Anterior cingulate cortex (tissue), 58 donors: ENCODE measurements at places on chromosomes 3 and 15.

- DNase-seq: no peak
Measured at GRCh38 chr15:38190501-38190900, 62.1 kb upstream of the SPRED1 start.

DNA sequence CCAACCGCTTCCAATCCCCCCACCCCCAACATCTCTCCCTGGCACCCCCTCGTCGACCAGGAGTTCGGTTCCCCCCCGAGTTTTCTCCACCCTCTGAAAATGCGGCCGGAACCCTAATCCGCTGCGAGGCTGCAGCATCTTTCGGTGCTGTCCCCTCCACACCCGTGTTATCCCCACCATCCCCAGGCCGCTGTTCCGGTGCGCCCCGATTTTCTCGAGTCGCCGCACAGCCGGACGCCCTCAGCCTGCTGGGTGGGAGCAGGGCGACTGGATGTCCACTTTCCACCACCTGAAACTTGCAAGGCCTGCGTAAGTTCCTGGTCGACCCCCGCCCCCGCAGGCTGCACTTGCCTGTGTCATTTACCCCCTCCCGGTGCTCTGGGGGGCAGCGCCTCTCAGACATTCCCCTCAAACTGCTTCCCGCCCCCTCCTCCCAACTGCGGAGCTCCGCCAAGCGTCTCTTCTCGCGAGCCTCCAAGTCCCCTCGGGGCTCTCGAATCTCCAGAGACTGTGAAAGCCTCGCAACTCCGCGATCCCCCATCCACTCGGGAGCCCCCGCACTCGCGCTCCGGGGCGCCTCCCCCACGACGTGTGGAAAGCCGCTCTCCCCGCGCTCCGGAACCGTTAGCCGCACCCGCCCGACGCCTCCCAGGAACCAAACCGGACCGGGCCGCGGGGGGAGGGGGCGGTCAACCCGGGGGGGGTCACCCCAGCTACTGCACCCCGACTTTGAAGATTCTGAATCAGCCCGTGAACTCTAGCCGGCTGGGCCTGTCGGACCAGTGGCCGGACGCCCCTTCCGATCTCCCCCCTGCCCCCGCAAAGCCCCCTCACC, 566 bp downstream of the ETV5 start:
- DNase-seq: no peak

DNA sequence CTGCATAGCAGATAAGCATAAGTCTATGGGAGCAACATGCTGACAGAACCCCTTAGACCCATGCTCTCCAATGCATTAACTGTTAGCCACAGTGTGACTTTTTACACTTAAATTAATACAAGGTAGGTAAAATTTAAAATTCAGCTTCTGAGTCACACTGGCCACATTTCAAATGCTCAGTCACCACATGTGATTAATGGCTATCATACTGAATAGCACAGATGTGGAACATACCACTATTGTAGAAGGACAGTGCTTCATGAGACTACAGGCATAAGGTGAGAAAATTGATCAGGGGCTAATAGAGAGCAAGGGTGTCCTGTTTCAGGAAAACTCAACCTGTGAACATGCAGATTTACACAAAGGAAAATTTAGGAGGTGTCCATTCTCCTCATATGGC, 357.0 kb upstream of the SEMA6D start:
- DNase-seq: no peak

DNA sequence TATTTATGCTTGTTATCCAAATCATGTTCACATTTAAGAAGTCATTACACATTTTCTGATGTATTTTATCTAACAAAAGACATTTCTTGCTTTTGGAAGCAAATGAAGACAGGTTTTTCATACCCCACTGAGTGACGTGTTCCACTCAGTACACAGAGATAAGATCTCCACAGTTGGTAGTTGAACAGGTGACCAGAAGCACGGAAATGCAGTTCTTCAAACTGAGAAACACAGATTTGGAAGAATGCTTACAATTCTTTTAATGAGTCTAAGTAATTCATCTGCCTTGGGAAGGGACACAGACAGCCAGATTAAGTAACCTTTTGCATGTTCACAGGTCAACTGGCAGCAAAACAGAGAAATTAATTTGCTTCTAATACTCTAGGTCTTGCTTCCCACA, 23.1 kb downstream of the PTX3 start:
- DNase-seq: no peak

GRCh38 chr15:38614621-38615020, 50.0 kb upstream of the RASGRP1 start:
- no peak for DNase-seq

DNA sequence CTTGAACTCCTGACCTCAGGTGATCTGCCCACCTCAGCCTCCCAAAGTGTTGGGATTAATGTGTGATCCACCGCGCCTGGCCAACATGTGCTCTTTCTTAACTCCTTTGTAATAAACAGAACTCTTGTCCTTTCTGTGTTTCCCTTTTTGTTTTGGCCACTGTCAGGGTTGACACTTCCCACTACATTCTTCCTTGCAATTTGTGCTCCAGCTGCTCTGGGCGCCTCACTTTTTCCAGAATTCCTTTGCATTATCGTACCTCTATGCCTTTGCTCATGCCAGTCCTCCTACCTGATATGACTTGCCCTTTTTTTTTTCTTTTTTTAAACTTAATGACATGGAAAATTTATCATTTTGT, 38.8 kb upstream of the SMAD3 start:
- no peak for DNase-seq

DNA sequence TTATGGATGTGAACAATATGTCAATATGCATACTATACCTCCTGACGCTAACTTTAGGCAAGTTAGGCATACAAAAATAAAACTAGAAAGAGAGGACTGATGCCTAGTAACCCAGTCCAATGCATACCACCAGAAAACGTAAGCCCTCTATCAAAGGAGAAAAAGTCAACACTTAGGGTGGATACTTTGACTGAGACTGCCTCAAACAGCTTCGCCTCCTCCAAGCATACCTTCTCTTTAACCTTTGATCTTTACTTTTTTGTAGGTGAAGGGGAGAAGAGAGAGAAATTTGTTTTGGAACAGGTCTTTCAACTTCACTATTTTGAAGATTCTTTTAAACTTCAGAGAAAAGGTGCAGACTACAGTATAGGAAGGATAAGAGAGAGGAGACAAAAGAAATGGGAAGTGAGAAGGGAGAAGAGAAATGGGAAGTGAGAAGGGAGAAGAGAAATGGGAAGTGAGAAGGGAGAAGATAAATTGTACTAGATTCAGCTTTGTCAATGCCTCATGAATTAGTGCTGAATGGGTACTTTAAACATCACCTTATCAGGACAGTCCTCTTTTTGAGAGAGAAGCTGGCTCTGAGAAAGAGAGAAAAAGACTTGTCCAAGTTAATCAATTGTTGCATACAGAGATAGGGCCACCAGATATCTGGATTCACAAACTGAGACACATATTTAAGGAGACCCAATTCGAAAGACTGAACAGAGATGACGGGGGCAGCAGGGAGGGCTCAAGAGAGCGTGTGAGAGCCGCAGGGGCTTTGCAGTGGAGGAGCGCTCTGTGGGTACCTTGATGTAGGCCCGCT, 1.0 kb downstream of the P3H2 start:
- DNase-seq: no peak

GRCh38 chr3:42728668-42729364, 26.2 kb upstream of the HHATL start:
- no peak for DNase-seq

GRCh38 chr3:162019817-162020216, 523.2 kb downstream of the OTOL1 start:
- DNase-seq: no peak

GRCh38 chr3:149959443-149959842, 11.3 kb downstream of the PFN2 start:
- no peak for DNase-seq

DNA sequence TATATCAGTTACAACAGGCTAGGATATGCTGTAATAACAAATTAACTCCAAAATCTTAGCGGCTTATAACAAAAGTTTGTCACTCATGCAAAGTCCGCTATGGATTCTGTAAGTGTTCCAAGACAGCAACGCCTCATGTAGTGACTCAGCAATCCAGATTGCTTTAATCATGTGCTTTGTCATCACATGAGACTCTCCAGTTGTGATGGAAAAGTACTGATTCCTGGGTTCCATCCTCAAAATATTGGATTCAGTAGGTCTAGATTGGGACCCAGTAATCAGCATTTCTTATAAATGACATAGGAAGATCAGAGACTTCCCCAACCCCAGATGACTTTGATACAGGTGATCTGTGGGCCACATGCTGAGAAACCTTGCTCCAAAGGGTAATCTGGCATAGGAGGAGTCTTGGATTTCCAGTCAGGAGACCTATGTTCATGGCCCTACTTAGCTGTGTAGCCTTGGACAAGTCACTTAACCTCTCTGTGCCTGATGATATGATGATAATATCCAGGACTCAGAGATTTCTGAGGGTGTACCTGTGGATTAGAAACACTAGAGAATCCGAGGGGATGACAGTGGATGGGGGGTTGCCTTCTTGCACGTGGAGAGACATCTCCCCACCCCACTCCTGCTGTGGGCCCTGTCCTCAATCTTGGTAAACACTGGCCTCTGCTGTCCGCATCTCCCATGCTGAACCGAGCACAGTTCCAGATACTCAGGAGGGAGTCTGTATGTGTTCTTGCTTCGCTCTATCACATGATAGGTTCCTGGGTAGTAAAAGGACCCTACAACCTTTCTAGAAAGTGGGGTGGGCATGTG, 65.5 kb downstream of the CORO2B start:
- DNase-seq: peak; percentile 23

GRCh38 chr3:174477491-174477890, 381.6 kb upstream of the NAALADL2 start:
- no peak for DNase-seq

GRCh38 chr15:44713006-44713966, 2.0 kb downstream of the B2M start:
- no peak for DNase-seq

GRCh38 chr3:70849911-70850699, 537.7 kb upstream of the MDFIC2 start:
- no peak for DNase-seq

DNA sequence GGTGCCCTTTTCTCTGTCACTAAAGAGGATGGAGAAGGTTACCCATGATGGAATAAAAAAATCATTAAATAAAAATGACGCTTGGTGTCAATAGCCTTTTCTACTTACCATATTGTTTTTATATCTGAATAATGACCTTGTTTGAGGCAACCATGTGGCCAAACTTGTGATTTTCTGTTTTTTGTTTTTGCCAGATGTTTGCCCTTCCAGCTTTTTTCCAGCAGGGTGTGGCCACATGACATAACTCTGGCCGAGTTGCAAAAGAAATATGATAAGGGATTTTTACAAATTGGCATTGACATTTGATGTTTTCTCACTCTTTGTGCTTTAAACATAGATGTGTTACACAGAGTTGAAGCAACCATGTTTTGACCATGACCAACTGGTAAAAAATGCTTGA, 39.7 kb upstream of the EPHA3 start:
- no peak for DNase-seq

- DNase-seq: no peak
Measured at GRCh38 chr3:70464465-70464864, 152.0 kb upstream of the MDFIC2 start.

DNA sequence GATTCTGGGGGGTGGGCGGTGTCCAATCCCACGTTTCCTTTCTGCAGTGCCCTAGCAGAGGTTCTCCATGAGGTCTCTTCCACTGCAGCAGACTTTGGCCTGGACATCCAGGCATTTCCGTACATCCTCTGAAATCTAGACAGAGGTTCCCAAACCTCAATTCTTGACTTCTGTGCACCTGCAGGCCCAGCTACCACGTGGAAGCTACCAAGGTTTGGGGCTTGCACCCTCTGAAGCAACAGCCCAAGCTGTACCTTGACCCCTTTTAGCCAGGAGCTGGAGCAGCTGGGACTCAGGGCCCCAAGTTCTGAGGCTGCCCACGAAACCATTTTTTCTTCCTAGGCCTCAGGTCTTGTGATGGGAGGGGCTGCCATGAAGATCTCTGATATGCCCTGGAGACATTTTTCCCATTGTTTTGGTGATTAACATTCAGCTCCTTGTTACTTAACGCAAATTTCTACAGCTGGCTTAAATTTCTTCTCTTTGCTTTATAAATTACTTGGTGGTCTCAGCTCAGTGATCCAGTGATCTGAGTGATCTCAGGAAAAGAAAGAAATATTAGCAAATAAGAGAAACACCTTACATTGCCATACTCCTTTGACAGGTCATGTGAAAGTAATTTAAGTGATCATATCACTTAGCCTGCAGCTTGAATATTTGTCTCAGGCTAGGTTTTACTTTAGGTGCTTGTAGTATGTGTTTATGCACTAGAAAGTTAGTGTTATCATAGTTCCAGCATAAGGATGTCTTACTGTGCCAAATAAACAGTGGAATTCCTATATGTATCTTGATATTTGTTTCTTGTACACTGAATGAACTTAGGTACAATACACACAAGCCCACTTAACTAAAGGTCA, 3.0 kb downstream of the SNAP23 start:
- DNase-seq: no peak

DNA sequence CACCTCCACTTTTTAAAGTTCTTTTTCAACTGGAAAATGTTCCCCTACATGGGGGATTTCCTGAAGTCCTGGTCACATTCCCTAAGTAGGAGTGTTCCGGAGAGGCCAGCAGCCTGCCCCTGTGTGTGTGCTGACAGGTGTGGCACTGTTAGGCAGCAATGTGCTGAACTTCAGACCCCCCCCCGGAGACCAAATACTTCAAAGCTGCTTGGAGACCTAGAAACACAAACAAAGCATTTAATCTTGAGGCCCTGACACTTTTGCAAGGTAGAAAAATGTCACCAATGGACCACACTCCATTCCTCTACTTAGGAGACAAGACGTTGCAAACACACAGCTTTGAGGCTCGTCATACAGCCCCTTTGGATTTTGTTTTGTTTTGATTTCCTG, 259.6 kb upstream of the CTNNB1 start:
- DNase-seq: no peak

- DNase-seq: no peak
Measured at GRCh38 chr3:194285024-194285849, 65.9 kb downstream of the CPN2 start.

- peak; percentile 96 for DNase-seq
Measured at GRCh38 chr15:41827880-41828806, at the start of gene JMJD7. Gene JMJD7 (plus strand): TSS chr15:41828092. CDS start chr15:41828125, 33 bp downstream.

DNA sequence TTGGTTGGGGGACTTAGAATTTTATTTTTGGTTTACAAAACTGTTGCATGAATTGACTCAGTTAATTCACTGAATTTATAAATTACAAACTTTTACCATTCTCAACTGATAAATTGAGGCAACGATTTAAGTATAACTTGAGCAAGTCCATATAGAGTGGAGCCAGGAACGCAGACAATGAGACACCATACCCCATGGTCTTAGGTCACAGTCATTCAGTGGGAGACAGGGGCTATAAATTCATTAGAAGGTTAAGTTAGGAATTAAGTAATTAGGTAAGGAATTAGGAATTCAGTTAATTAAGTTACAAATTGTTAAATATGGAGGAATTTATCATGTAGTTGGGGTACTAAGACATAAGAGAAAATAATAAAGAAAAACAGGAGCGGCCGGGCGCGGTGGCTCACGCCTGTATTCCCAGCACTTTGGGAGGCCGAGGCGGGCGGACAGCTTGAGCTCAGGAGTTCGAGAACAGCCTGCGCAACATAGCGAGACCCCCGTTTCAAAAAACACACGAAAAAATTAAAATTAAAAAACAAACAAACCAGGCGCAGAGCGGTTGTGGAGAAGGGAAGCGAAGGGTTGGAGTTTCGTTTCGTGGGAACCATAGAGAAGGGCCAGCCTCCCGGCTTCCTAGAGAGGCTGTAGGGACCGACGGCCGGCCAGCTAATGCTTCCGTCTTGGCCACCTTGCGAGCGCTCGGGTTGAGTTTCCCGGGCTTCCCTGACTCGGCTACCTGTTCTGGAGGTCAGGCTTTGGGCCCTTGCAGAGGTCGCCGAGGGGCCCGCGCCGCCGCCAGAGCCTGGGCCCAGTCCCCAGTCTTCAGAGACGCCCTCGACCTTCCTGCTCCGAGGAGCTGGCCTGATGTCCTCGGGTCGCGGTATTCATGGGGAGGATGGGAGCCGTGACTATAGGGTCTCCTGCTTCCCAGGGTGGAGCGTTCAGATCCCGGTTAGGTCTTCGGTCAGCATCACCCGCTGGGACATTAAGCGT, at the start of gene ZNF619:
ZNF619 (plus strand) TSS at position 645 of the 993 bp plus-strand sequence. CDS start 858 bp downstream, outside the sequence.
- DNase-seq: peak; percentile 34
